M059J (cell line): ENCODE measurements at places on chromosomes 13 and 19.

- DNase-seq = no peak
Measured at GRCh38 chr19:49125025-49125731, 5.8 kb downstream of the PPFIA3 start.

GRCh38 chr19:12668346-12668745, 1.7 kb downstream of the WDR83 start:
- DNase-seq = no peak

DNA sequence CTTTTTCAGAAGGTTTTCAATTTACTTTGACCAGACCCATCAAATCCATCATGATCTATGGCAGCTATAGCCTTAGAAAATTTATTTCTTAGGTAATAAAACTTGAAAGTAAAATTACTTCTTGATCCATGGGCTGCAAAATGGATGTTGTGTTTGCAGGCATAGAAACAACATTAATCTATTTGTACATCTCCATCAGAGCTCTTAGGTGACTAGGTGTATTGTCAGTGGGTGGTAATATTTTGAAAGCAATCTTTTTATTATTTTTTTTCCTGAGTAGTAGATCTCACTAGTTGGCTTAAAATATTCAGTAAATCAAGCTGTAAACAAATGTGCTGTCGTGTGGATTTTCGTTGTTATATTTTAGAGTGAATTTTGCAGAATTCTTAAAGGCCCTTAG, 710.0 kb downstream of the SLITRK6 start:
- no peak for DNase-seq

- no peak for DNase-seq
Measured at GRCh38 chr13:35480346-35480745, 3.9 kb upstream of the MAB21L1 start.

DNA sequence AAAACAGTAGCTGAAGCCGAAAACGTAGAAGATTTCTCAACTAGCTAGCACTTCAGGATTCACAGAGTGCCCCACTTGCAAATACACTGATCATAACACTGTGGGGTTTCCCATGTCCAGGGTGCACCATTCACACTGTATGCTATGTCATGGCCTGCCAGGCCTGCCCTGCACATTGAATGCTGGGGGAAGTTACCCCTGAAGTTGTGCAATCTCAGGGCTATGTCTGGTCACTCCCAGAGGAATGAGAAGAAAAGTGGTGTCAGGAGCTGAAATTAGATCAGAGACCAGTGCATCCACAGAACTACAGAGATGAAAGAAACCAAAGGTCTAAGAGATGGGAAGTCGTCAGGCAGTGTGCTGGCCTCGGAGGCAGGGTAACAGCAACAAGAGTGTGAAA, 196.8 kb downstream of the RAP2A start:
- no peak for DNase-seq

DNA sequence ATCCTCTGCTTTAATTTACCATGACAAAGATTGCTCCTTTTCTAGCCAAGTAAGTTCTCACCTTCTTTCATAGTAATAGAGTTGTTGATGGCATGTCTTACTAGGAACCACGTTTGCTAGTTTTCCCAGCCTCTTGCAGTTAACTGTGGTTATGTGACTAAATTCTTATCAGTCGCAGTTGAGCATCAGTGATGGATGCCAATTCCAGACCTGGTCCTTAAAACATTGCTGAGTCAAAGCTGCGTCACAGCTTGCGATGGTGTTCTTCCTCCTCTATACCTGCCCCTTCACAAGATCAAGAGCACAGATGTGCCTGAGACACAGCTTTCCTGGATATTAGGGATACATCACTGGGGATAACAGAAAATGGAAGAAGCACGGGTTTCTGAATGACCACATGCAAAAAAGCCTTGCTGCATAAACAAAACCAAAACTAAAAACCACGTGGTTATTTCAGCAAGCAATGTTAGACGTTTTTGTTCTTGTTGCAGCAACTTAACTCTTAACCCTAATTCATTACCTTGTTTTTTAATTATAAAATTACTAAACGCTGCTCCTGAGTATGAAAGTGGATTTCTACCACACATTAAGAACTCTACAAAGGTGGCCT, 97.6 kb upstream of the DACH1 start:
- peak; percentile 1 for DNase-seq

GRCh38 chr19:33712268-33712667, 84.4 kb upstream of the KCTD15 start:
- no peak for DNase-seq

- DNase-seq = no peak
Measured at GRCh38 chr13:22080832-22081231, 410.0 kb downstream of the FGF9 start.

DNA sequence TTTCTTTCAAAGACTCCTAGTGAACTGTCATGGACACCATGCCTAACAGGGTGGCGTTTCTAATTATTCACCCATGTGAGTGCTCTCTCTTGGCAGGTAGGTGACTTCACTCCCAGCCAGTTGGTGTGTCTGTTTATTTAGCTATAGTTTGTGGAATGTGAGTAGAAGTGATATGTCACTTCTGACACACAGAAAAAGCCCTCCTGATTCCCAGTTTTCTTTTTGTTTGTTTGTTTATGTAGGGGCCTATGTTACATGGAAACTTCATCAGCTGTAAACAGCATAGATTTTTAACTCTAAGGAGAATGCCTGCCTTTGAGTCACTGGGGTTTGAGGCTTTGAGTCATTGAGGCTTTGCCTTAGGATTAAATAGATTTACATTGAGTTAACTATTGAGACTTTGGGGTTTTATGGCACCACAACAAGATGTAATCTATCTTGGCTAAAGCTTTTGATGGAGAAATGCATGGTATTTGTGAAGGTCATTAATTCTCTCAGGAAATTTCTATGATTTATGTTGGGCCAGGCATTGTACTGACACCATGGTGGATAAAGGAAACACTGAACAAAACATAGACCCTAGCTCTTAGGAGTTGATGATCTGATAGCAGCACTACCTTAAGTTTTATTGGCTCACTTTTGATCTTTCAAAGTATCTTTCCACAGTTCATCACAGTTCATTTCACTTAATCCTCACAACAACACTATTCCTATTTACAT, 45.3 kb downstream of the UFM1 start:
- DNase-seq = peak; percentile 91

DNA sequence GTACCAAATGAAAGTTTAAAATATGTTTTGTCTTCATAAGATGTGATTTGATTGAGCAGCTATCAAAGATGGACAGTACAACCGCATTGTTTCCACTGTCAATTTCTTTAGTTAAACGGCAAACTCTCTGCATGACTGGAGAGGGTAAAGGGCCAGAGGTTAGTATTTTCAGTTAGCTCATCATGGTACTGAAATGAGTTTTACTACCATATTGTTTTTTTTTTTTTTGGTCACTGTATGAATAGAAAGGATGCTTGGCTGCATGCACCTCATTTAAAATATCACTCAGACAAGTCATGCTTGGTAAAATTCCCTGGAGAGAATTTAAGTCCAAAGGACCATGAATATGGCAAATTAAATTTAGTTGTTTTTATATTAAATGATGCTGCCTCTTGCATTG, 942.1 kb upstream of the SPRY2 start:
- no peak for DNase-seq

GRCh38 chr13:31898378-31899071, 133.0 kb upstream of the FRY start:
- peak; percentile 32 for DNase-seq

DNA sequence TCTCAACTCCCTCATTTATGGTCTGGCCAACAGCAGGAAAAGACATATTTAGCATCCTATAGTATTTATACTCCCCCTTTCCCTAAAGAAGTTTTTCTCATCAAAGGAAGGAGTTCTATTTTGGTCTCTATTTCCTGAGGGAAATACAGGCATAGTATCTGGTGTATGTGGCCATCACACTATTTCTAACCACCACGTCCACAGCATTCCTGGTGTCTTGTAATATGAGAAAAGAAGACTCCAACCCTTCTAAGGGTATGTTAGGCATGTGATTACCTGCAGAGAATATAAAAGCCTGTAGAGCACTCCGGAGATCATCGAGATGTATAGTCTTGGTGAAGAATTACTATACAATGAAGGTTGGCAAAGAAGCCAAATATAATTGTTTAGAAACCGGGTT, 137.4 kb downstream of the VWA8 start:
- no peak for DNase-seq

DNA sequence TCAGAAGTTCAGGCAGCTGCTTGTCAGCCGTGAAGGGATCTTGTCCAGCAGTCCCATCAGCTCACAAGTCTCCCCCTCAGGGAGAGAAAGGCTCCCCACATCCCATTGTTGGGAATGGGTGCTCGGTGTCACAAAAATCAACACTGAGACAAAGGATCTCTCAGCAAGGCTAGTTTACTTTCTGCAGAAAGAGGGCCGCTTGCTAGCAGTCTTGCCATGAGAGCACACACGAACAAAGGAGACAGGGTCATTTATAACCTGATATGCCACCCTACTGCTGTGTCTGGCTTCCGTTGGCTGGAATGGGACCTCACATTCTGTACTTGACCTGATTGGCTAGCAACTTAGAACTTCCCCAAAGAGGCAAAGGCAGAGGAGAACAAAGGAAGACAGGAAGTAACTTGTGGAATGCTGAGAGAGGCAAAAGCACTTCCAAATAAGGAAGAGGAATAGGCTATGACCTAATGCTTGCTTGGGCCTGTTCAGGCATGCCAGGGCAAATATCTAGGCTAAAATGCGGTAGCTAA, 8.7 kb upstream of the IGFL3 start:
- DNase-seq = peak; percentile 93

DNA sequence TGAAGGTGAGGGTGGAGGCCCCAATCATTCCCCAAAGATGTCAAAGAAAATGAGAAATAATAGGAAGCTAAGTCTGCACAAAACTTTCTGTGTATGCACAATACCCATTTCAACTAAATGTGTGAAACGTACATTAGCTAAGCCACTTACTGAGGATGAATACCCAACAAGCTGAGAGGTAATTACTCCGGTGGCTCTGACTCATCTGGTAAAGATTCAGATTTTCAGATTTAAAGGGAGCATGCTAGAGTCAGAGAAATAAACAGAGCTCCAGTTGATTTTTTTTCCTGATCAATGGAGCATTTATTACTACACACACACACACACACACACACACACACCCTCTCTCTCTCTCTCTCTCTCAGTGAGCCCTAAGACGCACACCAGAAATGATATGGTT, 194.8 kb upstream of the ARGLU1 start:
- DNase-seq = no peak

GRCh38 chr13:49693191-49693733, 2.0 kb upstream of the EBPL start:
- DNase-seq = no peak

GRCh38 chr19:44476559-44477408, 23.5 kb downstream of the ZNF180 start:
- peak; percentile 35 for DNase-seq

GRCh38 chr19:55858401-55858800, 22.1 kb downstream of the NLRP4 start:
- DNase-seq = no peak

DNA sequence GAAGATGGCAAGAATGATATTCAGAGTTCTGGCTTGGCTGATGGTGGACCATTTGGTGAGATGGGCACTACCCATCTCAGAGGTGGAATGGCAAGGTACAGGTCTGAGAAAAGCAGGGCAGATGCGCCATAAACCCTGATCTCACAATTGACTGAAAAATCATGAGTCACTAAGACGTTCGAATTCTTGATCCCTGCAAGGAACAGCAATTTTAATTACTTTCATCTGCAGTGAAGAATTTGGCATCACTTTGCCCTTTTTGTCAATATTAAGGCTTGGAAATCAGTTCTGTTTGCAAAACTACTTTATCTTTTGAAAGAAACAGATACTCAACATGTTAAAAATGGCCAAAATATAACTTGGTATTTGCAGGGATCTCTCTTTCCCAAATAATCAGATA, 38.1 kb downstream of the HTR2A start:
- no peak for DNase-seq

DNA sequence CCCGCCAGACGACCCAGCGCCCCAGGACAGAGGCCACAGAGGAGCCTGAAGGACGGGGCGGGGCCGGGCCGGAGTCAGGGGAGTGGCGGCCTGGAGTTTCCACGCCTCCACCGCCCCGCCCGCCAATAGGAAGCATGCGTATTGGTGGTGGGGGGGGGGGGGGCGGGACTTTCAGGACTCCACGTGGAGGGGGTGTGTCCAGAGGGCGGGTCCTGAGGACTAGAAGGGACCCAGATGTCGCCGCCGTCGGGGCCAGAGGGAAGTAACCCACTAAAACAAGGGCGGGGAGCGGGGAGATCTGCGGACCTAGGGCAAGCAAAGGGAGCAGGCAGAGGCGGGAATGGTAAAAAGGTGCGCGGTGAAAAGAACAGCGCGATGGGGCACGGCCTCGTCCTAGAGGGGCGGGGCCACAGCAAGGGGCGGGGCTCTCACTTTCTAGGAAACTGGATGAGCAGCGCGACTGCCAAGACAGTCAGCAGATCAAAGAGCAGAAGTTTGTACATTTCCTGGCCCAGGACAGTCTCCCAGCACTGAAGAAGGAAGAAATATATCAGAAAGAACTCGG, 2.8 kb upstream of the LENG1 start:
- no peak for DNase-seq

GRCh38 chr13:34608331-34608730, 333.7 kb upstream of the NBEA start:
- DNase-seq = no peak

- no peak for DNase-seq
Measured at GRCh38 chr13:77752512-77753069, 55.1 kb downstream of the SLAIN1 start.

DNA sequence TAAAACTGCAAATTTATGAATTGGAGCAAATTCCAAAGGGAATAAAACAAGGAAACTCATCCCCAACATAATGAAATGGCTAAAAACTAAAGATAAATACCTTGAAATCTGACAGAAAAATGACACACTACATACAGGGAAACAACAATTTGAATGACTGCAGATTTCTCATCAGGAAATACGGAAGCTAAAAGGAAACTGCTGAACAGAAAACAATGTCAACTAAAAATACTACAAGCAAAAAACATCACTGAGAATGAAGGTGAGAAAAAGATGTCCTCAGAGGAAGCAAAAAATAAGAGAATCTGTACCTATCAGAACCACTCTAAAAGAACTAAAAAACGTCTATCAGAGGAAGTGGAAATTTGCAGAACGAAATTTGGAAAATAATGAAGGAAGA, 39.5 kb downstream of the ZSWIM9 start:
- DNase-seq = no peak

- DNase-seq = no peak
Measured at GRCh38 chr19:55353356-55353802, 1.1 kb downstream of the COX6B2 start.

GRCh38 chr13:22227895-22228294, 557.0 kb downstream of the FGF9 start:
- no peak for DNase-seq

- no peak for DNase-seq
Measured at GRCh38 chr13:95982144-95982543, 71.1 kb downstream of the UGGT2 start.

GRCh38 chr13:36131222-36131930, at the start of gene DCLK1:
Gene DCLK1 (minus strand): TSS chr13:36131382.
- peak; percentile 40 for DNase-seq

- DNase-seq = peak; percentile 51
Measured at GRCh38 chr19:39845584-39845932, 621 bp downstream of the FBL start.

- DNase-seq = no peak
Measured at GRCh38 chr13:30353471-30354215, 46.3 kb upstream of the KATNAL1 start.

- peak; percentile 36 for DNase-seq
Measured at GRCh38 chr13:97434397-97435201, 630 bp downstream of the RAP2A start.

GRCh38 chr13:20843166-20843565, 59.4 kb downstream of the XPO4 start:
- no peak for DNase-seq
